ENCODE measurements at places on chromosomes 12 and 14.
A peak's percentile ranks its signal among the peaks of the same experiment; 100 is the strongest.

- no peak for DNase-seq
Measured at GRCh38 chr12:105466231-105466900, 135.9 kb downstream of the C12orf75 start.

DNA sequence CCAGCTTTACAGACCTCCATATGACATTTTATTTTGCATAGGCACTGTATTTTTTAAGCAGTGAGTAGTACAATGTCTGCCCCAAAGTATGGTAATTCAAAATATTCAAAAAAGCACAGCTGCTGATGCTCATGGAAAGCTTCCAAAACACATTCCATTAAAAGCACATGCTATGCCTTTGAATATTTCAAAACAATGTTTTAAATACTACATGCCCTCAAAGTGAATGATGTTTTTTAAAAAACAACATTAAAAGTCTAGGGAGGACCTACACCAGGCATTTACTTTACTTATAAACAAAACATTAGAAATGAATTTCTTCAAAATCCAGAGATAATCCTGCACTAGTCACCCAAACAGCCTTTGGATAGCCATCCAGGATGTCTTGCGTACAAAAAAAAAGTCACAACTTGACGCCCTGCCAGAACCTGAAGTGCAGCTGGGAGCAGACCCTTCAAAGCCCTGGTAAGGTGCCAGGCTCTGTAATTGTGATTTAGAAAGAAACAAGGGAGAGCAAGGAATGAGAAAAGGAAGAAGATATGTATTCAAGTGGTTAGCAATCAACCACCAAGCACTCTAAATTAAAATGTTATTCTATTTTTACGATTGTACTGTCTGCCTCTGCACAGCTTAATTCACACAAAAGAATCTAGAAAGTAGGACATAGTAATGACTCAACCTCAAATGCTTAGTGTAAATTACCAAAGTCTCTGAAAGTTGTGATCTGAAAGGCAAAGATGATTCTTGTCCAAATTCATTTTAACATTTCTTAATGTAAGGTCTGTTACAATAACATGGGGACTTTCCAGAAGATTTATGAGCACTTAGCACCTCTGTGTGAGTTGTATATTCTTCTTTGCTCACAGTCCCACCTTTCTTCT lies 31.9 kb downstream of the CEP83 start:
- DNase-seq, result peak; percentile 84

GRCh38 chr14:70018230-70018629 lies 139.0 kb downstream of the SMOC1 start:
- DNase-seq, result no peak

DNA sequence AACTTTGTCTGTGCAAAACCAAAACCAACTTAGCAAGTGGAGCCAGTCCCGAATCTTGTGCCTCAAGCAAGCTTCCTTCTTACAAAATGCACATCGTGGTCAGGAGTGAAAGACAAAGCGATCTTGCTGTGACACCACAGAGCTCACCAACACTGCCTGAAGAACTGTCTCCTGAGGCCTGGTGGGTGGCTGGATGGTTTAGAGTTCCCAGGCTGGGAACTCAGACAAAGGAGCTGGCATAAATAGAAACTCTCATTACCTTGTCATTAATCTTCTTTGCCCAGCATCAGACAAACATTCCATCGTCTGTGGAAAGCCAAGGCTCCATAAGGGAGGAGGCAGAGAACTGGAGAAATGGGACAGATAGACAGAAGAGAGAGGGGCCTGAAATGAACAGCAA lies 144.8 kb downstream of the KCNA5 start:
- no peak for DNase-seq

DNA sequence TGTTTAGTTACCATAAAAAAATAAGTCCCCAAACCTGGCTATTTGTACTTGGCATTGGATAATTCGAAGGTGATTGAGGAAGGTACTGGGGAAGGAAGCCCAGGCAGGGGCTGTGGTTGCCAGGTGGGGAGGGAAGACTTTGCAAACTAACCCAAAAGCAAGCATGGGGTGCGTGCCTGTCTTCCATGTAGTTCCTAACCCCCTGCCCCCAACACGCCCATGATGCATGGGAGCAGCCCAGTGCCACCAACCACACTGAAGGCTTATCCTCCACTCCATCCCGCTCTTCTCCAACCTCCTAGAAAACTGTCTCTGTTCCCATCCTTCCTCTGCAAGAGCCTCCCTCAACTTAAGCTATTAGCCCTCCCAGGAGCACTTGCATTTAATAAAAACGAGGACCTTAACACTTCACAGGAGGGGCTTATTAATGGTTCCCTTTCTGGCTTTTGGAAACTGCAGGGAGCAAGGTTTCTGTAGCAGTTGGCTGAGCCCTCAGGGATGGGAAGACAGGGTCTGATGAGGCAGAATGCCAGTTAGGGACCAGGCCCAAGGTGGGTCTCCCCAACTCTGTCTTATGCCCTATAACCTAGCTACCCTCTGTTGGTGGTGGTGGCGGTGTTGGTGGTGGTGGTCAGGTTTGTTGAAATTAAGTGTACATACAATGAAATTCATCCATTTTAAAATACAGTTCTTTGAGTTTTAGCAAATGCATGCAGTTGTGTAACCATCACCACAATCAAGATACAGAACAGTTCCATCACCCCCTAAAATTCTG lies 96.0 kb downstream of the ZFP36L1 start:
- no peak for DNase-seq

DNA sequence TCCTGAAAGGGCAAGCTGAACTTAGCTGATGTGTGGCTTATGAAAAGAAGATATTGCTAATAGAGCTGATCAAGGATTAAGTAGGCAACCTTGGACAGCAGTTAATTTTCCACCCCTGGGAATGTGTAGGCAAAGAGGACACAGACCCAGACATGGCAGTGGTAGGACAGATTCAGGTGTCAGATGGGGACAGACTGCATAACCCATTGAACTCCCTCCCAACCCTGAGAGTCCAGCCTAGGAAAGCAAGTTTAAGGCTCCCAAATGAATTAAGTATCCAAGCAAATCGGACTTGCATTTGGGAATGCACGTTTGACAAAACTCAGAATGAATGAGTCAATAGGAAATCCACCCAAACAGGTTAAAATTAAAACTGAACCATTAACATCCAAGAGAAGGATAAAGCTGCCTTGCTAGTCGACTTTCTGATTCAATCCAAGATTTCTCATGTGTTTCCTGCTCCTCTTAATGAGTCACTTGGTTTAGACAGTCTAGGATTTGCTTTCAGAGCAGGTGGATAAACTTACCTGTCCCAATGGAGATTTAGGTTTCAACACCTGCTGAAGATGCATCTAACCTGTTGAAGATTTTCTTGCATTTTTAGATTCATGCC lies 385.4 kb downstream of the CCDC91 start:
- DNase-seq, result no peak

DNA sequence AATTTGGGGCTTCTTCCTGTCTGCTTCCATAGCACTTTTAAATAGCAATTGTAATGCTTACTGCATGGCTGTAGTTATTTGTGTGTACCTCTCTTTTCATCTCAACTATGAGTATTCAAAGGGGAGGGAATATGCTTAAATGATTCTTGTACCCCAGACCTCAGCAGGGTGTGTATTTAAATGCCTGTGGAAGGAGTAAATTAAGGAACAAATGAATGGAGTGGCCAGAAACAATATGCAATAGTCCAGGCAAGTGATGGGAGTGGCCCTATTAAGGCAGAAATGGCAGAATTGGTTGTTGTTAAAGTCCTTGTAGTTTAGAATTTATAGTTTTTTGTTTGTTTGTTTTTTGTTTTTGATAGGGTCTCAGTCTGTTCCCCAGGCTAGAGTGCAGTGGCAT lies 1.5 kb downstream of the RAD51B start:
- DNase-seq, result no peak

DNA sequence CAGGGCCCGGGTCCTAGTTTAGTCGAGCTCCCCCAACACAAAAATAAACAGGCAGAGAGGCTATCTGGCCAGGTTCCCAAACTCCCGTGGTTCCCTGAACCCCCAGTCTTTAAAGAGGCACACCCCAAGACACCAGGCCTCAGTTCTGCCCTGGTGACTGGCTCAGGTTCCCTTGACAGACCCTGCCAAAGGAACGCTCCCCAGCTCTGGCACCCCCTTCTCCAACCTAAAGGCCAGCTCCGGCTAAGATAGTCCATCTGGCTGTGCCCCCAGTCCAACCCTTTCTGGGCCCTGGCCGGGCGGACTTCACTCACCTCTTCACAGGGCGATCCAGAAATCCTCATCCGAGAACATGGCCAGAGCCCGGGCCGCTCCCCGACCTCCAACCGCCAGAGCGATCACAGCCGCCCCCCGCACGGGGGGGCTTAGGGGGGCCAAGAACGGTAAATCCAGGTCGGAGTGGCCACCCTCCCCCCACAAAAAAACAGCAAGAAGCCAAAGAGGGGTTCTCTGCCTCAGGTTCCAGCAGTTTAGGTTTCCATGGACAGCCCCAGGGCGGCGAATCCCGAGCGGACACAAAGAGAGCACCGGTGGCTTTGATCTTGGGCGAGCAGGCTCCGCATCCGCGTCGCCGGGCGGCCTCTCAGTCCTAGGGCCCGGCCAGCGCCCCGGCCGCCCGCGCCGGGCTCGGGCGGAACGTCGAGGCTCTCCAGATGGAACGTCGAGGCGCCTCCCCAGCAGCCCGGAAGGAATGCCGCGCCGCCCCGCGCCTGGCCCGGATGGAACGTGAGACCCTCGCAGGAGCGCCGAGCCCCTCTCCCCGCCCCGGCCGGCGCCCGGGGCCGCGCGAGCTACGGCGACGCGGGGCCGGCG lies 1.1 kb downstream of the KMT2D start:
- no peak for DNase-seq

GRCh38 chr14:75537071-75537470 lies 14.8 kb downstream of the BATF start:
- DNase-seq, result no peak

- no peak for DNase-seq
Measured at GRCh38 chr14:97644365-97644764, 847.2 kb downstream of the VRK1 start.

- DNase-seq, result no peak
Measured at GRCh38 chr12:42056130-42056529, 88.5 kb downstream of the GXYLT1 start.

DNA sequence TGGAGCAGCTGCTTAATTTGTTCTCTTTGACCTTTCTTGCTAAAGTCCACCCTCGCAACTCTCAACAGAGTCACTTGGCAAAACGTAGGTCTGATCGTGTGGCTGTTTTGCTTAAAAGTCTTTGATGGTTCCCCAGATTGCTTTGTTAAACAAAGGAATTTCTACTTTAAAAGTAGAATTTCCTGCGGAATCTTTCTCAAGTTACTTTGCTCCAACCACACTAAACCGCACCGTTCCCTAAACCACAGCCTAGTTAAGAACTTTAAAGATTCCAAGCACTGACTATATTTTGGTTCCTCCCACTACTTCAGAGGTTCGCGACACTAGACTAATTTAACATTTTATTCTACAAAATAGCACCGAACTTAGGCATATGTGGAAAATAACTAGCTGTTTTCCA lies 114.8 kb upstream of the FGD4 start:
- no peak for DNase-seq

DNA sequence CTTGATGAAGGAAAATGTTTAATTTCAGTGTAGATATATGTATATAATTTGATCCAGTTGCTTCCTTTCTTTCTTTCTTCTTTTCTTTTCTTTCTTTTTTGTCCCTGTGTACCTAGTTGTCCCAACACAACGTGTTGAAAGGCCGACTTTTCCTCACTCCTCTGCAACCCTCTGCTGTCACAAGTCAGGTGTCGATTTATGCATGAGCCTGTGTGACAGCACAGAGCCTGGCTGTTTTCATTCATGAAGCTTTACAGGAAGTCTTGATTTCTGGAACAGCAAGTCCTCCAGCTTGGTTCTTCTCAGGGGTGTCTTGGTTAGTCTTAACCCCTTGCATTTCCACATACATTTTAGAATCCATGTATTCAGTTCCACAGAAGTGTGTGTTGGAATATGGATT lies 88.1 kb downstream of the PPP2R5C start:
- DNase-seq, result no peak

GRCh38 chr12:89352242-89352491 lies 134 bp downstream of the DUSP6 start:
- no peak for DNase-seq

DNA sequence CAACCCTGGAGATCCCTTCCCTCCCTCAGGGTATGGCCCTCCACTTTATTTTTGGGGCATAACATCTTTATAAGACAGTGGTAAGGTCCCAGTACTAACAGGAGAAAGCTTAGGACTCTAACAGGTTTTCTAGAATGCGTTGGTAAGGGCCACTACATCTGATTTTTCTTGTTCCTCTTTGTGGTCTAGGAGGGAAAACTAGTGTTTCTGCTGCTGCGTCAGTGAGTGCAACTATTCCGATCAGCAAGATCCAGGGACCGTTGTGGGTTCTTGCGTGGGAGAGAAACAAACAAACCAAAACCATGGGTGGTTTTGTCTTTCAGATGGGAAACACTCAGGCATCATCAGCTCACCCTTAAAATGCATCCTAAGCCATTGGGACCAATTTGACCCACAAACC lies 123.6 kb upstream of the SLC16A7 start:
- no peak for DNase-seq

DNA sequence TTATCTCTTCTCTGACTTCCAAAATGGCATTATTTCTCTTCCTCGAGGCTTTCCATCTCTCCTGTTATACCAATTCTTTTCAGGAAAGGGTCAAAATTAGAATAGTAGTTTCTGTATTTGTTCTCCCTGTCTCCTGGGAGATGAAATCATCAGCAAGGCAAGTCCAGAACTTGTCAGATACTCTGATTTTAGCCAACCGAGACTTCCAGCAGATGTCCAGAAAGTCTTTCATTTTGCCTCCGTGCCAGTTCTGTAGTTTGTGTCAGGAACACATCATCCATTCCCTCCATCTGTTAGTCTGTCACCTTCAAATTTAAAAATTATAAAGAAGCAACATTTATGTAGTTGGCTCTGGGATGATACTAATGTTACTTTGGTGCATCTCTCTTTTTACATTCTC lies 275.7 kb downstream of the CCDC59 start:
- DNase-seq, result no peak

GRCh38 chr14:77041881-77042545 lies 13.5 kb upstream of the IRF2BPL start:
- peak; percentile 67 for DNase-seq

GRCh38 chr14:31945701-31946100 lies 131.4 kb upstream of the ARHGAP5 start:
- no peak for DNase-seq

- no peak for DNase-seq
Measured at GRCh38 chr12:95733141-95733825, 57.3 kb downstream of the NTN4 start.

DNA sequence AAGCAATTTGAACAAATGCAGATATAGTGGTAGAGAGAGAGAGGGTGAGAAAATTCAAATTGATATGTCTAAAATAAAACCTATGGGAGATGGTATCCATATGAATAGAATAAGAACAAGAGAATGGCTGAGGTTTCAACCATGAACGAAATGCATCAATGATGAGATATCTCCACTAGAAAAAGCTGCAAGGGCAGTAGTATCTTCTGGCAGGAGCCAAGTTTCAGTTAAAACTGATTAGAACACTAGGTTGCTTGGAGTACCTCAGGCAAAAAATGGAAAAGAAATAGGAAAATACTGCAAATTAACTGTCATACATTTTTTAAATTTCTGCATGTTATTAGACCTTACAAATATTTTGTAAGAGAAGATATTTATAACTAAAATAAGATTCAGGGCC lies 151.3 kb downstream of the ANKS1B start:
- DNase-seq, result no peak
